Endothelial cell (in vitro differentiated cells): ENCODE measurements at places on chromosomes 12 and 14.

GRCh38 chr14:74531467-74531866, 37.9 kb downstream of the ISCA2 start:
- DNase-seq = no peak

GRCh38 chr12:121823727-121824115, 19.9 kb downstream of the SETD1B start:
- no peak for DNase-seq

GRCh38 chr14:105026802-105027563, 6.1 kb upstream of the CDCA4 start:
- no peak for DNase-seq

DNA sequence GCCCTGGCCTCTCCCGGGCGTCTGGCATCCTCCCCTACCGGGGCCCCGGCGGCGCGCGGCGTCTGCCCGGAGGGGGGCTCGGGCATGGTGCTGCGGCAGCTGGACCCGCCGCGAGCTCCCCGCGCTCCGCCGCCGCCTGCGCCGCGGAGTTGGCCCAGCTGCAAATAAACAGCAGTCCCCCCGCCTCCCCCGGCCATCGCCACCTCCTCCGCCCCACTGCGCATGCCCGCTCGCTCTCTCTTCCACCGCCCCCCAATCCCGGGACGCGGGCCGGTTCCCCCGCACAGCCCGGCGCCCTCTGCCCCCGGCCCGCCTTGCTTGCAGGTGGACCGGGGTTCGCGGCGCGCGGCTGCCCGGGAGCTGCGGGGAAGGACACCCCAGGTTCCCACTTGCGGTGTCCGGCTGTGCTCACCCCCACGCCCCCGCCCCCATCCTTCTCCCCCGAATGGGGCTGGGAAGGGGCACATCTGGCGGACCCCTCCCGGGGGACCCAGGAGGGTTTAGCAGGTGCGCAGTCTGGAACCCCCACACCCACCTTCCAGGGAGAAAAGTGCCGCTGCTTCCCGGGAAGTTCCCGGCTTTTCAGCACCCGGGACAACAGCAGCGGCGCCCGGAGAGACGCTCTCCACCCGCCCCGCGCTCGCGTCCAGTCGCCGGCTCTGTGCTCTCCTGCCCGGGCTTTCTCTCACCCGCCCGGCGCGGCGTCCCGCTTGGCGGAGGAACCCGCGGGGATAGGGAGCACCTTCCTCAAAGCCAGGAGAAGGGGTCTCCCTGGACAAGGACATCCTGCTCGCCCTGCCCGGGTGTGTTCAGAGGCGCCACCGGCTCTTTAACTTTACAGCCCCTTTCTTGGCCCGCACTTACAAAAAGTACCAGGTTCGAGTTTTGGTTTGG, at the start of gene TMTC1:
TMTC1 (minus strand) TSS at position 170 of the 894 bp plus-strand sequence. CDS start 191 bp downstream, outside the sequence.
- peak; percentile 76 for DNase-seq

DNA sequence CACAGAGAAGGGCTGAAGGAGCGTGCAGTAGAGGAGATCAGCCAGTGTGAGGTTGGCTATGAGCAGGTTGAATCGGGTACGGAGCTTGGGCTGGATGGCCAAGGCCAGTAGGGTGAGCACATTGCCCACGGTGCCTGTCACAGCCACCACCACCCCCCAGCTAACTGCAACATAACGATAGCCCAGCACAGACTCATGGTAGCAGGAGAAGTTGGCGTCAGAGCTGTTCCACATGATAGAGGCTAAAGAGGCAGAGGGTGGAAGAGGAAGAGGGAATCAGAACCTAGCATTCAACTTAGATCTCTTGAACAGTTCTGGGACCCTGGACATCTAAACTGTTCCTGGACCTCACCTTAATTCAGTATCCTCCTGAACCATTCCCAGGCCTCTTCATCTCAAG, 668 bp downstream of the GPR84 start:
- DNase-seq = no peak
